ENCODE measurements at places on chromosomes 3 and 15.

GRCh38 chr3:138867996-138868395, 33.3 kb upstream of the PIK3CB start:
- no peak for DNase-seq
- no peaks in the 10 kb centered on the region for H3K4me1 ChIP-seq
- H3K4me3 ChIP-seq = no peak overlapping the region
- H3K27ac ChIP-seq = no peak overlapping the region
- H3K27me3 ChIP-seq = no peaks in the 10 kb centered on the region

DNA sequence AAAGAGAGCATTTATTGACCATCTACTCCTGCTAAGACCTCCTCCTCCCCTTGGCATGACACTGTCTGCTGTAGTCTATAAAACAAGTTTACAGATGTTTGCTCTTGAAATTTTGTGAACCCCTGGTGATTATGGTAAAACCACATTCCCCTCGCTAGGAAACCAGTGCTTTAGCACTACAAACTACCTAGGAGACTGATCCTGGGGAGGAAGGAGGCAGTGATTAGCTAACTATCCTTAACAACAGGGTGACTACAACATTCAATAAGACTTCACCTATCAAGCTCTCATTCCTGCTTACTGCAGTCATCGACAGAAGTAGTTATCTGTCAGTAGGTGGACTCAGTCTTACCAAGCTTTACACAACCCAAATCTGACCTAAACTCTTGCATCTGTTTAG, 371.3 kb downstream of the TUSC7 start:
- H3K36me3 ChIP-seq = no peaks in the 10 kb centered on the region
- no peak for DNase-seq
- no peaks in the 10 kb centered on the region for H3K27me3 ChIP-seq
- H3K27ac ChIP-seq = no peak overlapping the region

GRCh38 chr15:90994059-90994416, 297 bp downstream of the PRC1 start:
- peak overlapping the region; percentile 99 for H3K4me3 ChIP-seq
- peak overlapping the region; percentile 96 for H3K27ac ChIP-seq
- H3K27me3 ChIP-seq = no peaks in the 10 kb centered on the region
- no peak for DNase-seq
- peaks cover 23% of the 10 kb centered on the region for H3K36me3 ChIP-seq

DNA sequence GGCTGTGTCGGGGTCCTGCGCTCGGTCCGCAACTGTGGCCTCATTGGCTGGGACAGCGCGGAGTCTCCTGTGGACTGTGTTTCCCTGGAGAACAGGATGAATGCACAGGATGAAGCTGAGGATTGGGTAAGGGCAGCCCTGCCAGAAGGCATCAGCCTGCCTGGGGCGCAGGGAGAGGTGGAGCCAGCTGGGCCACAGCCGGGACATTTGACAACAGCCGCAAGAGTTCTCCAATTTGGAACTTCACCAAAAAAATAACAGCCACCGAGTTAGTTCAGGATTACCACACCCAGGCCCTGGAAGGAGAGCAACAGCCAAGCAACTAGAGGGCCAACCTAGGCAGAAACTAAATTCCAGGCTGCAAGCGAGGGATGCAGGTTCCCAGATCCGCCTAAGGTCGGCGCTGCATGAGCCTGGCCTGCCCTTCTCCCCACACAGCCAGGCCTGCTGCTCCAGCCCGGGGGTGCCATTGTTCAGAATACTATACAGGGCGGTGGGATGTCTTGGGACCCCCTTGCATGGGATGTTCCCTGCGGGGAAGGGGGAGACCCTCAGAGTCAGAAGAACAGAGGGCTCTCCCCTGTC, 229.3 kb downstream of the OCA2 start:
- no peak overlapping the region for H3K27ac ChIP-seq
- no peaks in the 10 kb centered on the region for H3K4me1 ChIP-seq
- H3K4me3 ChIP-seq = no peak overlapping the region
- no peaks in the 10 kb centered on the region for H3K36me3 ChIP-seq

GRCh38 chr3:101039285-101039684, 46.1 kb upstream of the ABI3BP start:
- H3K27me3 ChIP-seq = no peaks in the 10 kb centered on the region
- no peaks in the 10 kb centered on the region for H3K36me3 ChIP-seq
- H3K4me3 ChIP-seq = no peak overlapping the region
- no peaks in the 10 kb centered on the region for H3K4me1 ChIP-seq

- H3K27ac ChIP-seq = no peak overlapping the region
- no peaks in the 10 kb centered on the region for H3K27me3 ChIP-seq
- no peaks in the 10 kb centered on the region for H3K36me3 ChIP-seq
- H3K4me1 ChIP-seq = no peaks in the 10 kb centered on the region
Observed at GRCh38 chr15:96268442-96269204, 61.9 kb upstream of the NR2F2 start.

GRCh38 chr3:139522421-139522820, 17.1 kb downstream of the RBP1 start:
- H3K4me3 ChIP-seq = no peak overlapping the region
- H3K4me1 ChIP-seq = no peaks in the 10 kb centered on the region
- DNase-seq = no peak
- no peaks in the 10 kb centered on the region for H3K27me3 ChIP-seq

DNA sequence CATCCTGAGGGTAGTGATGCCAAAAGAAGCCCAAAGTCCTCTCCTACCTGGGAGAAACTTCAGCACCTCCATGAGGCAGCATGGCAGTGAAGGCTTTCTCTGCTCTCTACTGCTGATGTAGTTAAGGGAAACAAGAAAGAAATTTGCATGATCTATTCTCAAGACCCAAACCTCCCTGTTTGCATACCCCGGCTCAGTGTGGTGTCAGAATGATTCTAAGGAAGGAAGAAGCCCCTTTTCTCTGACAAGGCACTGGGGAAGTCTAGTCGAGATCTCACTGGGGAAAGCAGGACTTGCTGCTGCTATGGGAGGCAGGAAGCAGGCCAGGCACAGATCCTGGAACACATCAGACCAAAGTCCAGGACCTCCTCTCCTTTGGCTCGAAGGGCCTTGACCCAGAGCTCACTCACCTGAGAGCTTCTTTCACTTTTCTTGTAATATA, 89.4 kb upstream of the ICE2 start:
- H3K36me3 ChIP-seq = no peaks in the 10 kb centered on the region
- H3K27ac ChIP-seq = peak overlapping the region; percentile 86
- no peaks in the 10 kb centered on the region for H3K27me3 ChIP-seq
- H3K4me1 ChIP-seq = peaks cover 31% of the 10 kb centered on the region
- H3K4me3 ChIP-seq = peak overlapping the region; percentile 50

DNA sequence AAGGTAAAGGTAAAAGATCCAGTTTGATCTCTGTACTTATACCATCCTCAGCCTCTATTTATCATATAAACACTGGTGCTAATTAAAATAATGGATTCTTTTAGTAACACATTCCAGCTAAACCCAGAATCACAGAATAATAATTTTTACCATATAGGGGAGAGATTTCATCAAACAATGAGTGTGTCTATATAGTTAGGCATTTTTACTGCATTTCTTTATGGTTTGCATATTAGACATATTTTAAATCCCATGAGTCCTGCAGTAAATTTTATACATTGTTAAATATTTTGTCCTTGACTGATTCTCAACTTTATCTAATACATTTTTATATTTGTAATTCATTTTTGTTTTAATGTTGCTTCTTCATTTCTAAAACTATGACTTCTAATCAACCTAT, 323.7 kb upstream of the AGTR1 start:
- no peak overlapping the region for H3K4me3 ChIP-seq
- H3K4me1 ChIP-seq = no peaks in the 10 kb centered on the region
- H3K27ac ChIP-seq = no peak overlapping the region
- H3K36me3 ChIP-seq = no peaks in the 10 kb centered on the region
- DNase-seq = no peak

GRCh38 chr15:90142216-90143165, 40.2 kb upstream of the IDH2 start:
- no peak overlapping the region for H3K4me3 ChIP-seq
- peaks cover 3% of the 10 kb centered on the region for H3K4me1 ChIP-seq
- no peak overlapping the region for H3K27ac ChIP-seq
- peaks cover 7% of the 10 kb centered on the region for H3K27me3 ChIP-seq

GRCh38 chr3:23202921-23203707, at the start of gene UBE2E2:
UBE2E2 (plus strand) TSS chr3:23203327.
- no peaks in the 10 kb centered on the region for H3K27me3 ChIP-seq
- DNase-seq = peak; percentile 82
- peaks cover 40% of the 10 kb centered on the region for H3K4me1 ChIP-seq
- H3K36me3 ChIP-seq = peaks cover 8% of the 10 kb centered on the region
- peak within 1 kb of the TSS; percentile 91 for H3K27ac ChIP-seq

Measured in activated B cell treated with CpG ODN at 0.5 μM for 24 hours (primary cell).